BJ (cell line): ENCODE measurements at places on chromosomes 5 and 9. TPM values are rescaled to one million over a fixed set of nuclear protein-coding genes. Genes with fewer than 3 reads are reported as not detected.

- DNase-seq: no peak
These were observed 138.1 kb upstream of the COL5A1 start for GRCh38 chr9:134503301-134504105.

GRCh38 chr9:84330246-84330645 lies 10.3 kb downstream of the SLC28A3 start:
- no peak for DNase-seq

DNA sequence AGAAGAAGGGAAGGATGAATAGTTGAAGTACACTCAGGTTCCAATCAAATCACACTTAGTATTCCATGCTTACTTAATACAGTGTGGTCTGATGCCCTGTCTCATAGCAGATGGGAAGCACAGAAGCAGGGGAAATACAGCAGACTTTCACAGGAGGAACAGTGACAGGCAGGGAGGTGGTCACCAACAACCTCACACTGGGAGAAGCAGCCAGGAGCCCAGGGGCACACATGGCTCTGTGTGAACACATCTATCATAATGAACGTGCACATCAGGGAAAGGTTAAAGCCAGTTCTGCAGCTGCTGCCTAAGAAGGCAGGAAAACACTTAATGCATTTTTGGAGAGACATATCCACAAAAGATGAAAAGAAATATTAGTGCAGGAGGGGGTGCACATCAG lies 312.3 kb downstream of the MED10 start:
- DNase-seq: no peak

DNA sequence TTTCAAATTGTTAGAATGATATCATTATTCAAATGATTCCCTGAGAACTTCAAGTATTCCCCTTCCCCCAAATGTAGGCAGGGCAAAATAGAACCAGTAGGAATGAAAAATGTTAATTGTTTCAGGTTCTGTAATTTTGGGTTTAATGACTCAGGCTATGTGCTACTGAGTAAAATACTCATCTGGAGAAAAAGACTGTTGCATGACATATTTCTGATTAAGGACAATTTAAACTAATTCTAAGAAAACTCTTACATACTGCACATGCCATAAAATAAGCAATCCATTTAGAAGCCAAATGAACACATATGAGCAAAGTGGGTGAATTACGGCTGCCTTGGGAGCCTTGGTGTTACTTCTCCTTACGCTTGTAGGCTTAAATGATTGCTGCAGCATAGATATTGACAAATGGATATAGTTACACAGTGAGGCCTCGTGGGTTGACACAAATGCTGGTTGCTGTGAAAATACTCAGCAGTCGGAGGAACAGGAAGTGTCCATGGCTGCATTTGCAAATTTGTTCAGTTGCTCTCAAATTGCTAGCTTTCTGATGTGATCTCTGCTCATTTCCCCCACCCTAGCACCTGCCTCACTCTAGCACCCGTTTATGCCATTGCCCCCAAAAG lies 174.9 kb upstream of the DMAC1 start:
- DNase-seq: no peak

DNA sequence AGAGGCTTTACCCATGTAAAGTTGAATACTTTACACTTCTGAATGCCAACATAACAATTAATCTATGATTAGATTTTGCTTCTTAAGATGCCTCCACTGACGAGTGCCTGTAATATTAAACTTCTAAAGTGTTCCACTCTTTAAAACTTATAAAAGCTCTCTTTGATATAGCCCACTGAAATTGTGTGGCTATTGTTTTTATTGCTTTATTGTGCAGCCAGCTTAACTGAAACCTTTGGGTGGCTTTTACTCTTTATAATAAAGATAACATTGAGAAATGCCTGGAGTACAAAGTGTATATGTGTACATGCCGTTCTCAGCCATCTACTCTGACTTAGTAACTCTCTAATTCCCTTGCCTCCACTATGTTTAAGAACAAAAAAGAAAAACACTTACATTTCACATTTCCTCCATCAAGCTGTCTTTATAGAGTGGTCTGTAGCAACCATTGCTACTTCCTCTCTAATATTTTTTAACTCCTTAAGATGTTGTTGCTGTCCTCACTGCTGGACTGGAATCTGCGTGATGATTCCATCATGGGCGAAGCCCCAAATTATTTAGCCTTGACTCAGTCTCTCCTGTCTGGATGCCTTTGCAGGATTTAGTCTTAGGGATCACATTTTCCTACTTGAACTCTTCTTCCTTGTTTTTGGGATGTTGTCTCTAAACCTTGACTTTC lies 9.1 kb downstream of the PIK3R1 start:
- peak; percentile 31 for DNase-seq

GRCh38 chr5:149638136-149638535 lies 56.8 kb downstream of the ARHGEF37 start:
- no peak for DNase-seq

- no peak for DNase-seq
These were observed 378.1 kb upstream of the TLE4 start for GRCh38 chr9:79193501-79194223.

DNA sequence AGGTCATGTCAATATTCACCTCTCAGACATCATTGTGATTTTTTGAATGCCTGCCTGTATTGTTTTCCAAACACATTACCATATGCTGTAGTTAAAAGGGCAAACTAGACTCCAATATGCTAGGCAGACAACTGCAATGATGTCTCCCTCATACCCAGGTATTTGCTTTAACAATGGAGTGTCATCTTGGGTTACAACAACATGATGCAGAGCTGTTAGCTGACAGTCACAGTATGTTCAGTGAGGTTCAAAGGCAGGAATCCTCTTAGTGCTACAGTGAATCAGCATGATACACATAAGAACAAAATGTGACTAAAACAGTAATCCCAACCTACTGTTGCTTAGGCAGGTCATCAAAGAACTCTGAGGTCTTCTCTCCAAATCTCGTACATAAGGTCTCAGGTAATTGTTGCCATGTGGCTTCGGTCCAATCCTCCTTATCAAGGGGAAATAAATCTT lies 24.0 kb downstream of the OR1J1 start:
- no peak for DNase-seq

DNA sequence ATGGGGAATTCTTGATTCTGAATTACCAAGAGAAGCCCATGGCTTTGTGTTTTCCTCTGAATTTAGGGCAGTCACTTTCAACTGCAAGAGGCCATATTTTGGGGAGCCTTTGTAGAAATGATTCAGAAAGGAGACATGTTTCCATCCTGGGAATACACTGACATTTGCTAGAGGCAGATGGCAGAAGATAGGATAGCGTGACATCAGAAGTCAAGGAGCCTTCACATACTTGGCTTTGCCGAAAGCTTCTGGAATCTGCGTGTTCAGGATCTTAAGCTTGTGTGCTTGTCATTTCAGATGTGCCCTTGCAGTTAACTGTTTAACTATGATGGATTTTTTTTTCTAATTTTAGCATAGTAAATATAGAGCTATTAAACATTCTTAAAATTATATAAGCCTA lies 296.2 kb downstream of the ARHGEF28 start:
- no peak for DNase-seq

DNA sequence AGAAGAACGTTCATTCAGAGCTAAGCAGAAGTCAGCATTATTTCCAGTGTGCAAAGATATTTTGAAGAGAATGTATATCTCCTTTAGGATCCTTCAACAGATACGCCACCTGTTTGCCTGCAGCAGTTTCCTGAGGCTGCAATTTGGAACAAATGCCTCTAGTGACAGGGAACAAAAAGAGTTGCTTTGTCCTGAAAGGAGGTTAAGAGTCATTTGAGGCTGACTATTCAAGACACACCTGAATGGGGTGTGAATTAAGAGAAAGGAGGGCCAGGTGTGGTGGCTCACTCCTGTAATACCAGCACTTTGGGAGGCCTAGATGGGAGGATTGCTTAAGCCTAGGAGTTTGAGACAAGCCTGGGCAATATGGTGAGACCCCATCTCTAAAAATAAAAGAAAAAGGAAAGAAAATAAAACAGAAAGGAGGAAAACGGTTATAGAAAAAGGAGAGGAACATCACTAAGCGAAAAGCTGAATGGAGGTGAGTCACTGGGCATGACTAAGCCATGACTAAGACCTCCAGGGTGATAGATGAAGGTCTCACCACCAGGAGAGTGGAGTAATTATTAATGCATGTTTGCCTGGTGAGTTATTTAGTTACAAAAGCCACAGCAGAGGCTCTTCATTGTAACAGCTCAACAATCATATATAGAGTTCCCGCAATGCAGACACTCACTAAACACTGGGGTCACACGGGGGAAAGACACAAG lies 255.2 kb upstream of the TNC start:
- peak; percentile 74 for DNase-seq

- no peak for DNase-seq
These were observed 353 bp downstream of the SH3PXD2B start for GRCh38 chr5:172453986-172454357.

GRCh38 chr5:59169081-59169767 lies 586.3 kb downstream of the RAB3C start:
- DNase-seq: peak; percentile 51

DNA sequence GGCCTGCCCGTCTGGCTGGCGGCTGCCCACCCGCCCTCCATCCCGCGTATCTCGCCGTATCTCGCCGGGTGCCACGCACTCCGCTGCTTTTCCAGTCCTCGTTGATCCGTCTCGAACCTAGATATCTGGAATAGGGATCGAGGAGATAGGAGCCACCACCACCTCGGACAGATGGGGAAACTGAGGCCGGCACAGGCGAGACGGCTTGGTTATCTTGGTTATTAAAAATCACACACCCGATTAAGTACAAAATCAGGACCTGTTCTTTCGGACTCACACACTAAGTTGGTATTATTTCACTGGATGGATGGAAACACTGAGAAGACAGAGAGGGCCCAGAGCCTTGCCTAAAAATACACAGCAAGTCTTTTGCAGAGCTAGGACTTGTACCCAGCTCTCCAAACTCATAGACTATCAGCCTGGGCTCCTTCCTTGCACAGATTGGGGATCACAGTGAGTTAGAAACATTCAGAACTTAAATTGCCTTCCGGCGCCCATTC lies 678 bp downstream of the SLC26A2 start:
- no peak for DNase-seq

DNA sequence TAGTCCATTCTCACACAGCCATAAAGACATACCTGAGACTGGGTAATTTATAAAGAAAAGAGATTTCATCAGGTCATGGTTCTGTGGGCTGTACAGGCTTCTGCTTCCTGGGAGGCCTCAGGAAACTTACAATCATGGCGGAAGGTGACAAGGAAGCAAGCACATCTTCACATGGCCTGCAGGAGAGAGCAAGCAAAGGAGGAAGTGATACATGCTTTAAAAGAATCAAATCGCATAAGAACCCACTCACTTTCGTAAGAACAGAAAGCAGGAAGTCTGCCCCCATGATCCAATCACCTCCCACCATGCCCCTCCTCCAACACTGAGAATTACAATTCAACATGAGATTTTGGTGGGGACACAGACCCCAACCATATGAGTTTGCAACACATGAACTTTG lies 5.1 kb upstream of the FBXO38 start:
- DNase-seq: no peak

DNA sequence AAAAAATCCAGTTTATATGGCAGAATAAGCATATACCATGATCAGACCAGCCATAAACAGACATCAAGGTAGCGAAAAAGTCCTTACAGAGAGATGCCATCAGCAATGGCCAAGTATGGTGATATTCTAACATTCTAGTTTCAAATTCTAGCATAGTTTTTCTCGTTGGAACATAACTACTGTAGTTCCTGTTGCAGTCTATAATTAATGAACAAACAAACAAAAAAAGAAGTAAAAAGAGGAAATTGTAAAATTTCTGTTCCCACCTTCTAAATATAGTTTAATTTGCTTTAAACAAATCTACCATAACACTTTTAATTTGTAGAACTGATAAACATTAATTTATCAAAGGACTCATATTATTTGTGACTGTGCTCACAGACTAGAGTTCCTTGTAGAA lies 9.9 kb upstream of the CD180 start:
- DNase-seq: no peak

GRCh38 chr9:114518120-114518519 lies 12.8 kb upstream of the WHRN start:
- no peak for DNase-seq

- DNase-seq: peak; percentile 62
These were observed 19.7 kb upstream of the GARNL3 start for GRCh38 chr9:127244609-127245601.

DNA sequence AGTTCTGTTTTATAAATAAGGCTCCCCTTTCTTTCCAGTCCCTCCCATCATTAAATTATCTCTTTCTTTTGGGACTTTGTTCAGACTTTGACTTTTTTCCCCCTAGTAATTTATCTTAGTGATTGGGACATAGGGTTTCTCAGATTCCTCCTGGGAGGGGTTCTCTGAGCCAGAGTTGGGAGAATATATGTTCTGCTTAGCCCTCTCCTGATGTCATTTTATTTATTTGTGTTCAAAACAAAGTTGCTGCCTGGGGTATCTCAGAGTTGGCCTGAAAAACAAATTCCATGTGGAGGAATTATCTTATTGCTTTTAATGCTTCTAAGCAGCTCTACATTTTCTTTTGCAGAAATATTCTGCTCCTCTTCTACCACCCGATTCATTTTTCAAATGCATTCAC lies 211.0 kb downstream of the PCSK5 start:
- DNase-seq: no peak

GRCh38 chr5:154514331-154514730 lies 36.3 kb upstream of the HAND1 start:
- DNase-seq: no peak

- DNase-seq: no peak
These were observed 419.4 kb upstream of the PTGER4 start for GRCh38 chr5:40260361-40260760.

IFNA21 gene
- not detected in 2 replicates for polyA plus RNA-seq

ABLIM3 gene
- 14.0 and 25.7 TPM in 2 replicates for polyA plus RNA-seq

INSL4 gene
- polyA plus RNA-seq: not detected in 2 replicates

RANBP3L gene
- polyA plus RNA-seq: not detected in 2 replicates

SAPCD2 gene
- polyA plus RNA-seq: 5.1 and 8.6 TPM in 2 replicates

ACSL6 gene
- not detected in 2 replicates for polyA plus RNA-seq

KIF12 gene
- 0.07 TPM in 2 replicates for polyA plus RNA-seq

ENTREP1 gene
- 0.02 and 0.07 TPM in 2 replicates for polyA plus RNA-seq

PCDHB9 gene
- 0.22 and 0.49 TPM in 2 replicates for polyA plus RNA-seq

LCN1 gene
- not detected in 2 replicates for polyA plus RNA-seq
